Iris pigment epithelial cell (primary cell): ENCODE measurements at places on chromosomes 11 and 22.

GRCh38 chr11:67584205-67584880, 731 bp downstream of the GSTP1 start:
- peak; percentile 73 for DNase-seq

GRCh38 chr22:39946126-39946502, 14.1 kb upstream of the TMA7B start:
- no peak for DNase-seq

DNA sequence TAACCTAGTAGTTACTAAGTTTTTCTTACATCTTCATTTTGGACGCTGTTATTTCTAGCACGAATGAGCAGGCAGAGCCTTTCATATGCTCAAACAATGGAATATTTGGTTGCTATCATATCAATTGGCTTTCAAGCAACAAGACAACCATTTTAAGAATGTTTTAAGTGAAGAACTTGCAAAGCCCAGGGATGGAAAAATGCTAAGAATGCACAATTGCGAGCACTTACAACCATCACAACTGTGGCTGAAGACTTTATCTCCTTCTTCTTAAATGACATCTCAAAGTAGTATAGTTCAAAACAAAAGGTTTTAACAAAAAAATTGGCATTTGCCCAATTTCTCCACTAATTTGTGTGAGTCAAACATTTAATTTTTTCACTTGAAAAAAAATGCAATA, 8.3 kb upstream of the MMP1 start:
- DNase-seq, result peak; percentile 48

DNA sequence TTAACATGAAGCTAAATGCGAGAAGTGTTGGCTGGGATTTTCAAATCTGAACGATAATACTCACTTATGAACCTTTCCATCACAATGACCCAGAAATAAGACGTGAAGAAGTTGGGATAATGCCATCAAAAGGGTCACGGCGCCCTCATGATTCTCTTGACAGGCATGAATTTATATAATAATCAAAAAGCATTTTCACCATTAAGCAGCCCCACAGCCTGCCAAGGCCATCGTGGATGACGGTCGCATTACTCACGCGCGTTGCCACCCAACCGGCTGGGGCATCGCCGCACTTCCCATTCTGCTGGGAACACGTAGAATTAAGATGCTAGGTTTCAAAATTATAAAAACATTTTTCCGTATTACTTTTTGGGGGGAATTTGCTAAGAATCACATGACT, 18.9 kb upstream of the GAL start:
- no peak for DNase-seq

GRCh38 chr11:134532131-134532920, 120.3 kb upstream of the B3GAT1 start:
- no peak for DNase-seq

DNA sequence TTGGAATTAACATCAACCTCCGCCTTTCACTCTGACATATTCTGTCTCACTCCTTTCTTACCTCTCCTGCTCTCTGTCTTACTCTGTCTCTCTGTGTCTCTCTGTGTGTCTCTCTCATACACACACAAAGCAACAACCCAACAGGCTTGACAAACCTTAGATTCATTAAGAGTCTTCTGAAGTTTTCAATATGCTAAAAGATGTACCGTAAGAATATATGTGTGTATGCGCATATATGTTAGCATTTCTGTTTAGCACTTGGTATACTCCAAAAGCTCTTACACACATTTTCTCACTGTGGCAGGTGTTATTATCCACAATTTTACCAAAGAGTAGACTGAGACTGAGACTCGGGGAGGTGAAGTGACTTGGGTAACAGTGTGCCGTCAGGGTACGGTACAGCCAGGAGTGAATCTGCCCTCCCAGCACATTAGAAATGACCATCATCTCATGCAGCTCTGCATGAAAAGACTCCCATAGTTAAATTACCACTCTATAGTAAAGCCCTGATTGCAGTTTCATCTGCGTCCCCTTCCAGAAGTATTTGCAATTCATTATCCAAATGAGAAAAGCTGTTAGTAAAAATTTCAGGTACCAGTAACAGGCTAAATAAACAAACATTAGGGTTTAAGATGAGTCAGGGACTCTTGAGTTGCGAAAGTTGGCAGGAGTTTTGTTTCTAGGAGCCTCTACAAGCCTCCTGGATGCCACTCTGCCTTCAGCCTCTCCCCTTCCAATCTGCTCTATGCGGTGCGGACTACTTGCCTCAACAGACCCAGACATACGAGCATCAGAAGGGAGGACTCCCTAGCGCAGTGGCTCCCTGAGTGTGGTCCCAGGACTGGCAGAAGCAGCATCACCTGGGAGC, 195.2 kb upstream of the TMEM45B start:
- DNase-seq, result peak; percentile 71
